ENCODE measurements at places on chromosomes 12 and 14.

DNA sequence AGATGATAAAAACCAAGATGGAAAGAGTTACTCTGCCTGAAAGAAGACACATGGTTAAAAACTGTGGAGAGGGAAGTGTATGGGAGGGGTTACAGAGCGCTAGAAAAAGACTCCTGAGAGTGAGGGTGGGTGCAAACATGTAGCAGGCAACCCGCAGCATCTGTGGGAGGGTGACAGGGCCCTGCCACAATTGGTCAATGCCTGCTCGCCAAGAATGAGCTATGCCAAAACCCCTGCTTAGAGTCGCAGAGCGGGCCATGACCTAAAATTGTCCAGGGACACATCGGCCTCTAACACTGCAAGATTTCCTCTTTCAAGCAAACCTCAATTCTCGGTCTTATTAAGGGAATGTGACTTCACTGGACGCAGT lies 700 bp downstream of the PRKAG1 start:
- no peak for DNase-seq

- DNase-seq: no peak
Observed at GRCh38 chr14:62667421-62667914, 377.8 kb downstream of the KCNH5 start.

GRCh38 chr12:25401547-25402345 lies 151.0 kb upstream of the KRAS start:
- no peak for DNase-seq

DNA sequence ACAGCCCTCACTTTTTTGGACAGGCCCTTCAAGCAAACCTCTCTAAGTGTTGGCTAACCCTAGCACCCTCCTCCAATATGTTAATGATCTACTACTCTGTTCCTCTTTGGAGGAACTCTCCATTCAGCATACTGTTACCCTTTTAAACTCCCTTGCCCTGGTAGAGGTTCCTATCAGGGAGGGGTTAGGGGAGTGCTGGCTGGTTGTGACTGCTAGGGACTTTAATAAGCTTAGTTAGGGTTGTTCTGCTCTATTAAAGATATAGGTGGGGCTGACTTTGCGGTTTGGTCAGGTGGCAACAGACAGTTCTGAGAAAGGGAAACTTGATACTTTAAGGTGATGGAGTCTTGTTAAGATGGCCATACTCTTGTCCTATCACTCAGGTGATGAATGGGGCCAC lies 301.5 kb upstream of the FBXO33 start:
- no peak for DNase-seq

DNA sequence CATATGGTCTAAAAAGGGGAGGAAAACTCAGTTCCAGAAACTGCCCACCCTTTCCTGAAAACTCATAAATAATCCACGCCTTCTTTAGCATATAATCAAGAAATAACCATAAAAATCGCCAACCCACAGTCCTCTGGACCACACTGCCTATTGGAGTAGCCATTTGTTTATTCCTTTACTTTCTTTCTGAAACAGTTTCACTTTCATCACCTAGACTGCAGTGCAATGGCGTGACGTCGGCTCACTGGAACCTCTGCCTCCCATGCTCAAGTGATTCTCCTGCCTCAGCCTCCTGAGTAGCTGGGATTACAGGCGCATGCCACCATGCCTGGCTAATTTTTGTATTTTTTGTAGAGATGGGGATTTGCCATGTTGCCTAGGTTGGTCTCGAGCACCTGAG lies 44.2 kb downstream of the CLMN start:
- DNase-seq: no peak

DNA sequence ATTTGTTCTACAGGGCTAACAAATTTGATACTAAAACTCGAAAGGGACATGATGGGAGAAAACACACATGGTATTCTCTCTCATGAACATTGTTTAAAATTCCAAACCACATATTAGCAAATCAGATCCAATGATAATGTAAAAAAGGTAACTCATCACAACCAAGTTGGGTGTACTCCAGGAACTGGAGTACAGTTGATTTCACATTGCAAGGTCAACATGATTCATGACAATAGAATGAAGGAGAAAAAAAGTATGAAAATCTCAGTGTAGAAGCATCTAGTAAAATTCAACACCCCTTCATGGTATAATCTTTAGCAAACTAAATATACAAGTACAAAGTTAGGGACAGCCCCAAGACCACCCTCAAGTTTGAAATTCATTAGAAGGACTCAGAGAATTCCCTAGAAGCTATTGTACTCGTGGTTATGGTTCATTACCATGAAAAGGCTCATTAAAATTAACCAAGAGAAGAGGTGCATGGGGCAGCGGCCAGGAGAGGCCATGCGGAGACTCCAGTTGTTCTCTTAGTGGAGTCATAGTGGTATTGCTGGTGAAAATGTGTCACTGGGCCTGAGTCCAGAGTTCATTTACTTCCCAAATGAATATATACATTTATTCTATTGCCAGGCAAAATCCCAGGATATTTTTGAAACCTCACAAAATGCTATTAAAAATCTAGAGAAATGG lies 3.1 kb upstream of the CDCA4 start:
- DNase-seq: no peak

DNA sequence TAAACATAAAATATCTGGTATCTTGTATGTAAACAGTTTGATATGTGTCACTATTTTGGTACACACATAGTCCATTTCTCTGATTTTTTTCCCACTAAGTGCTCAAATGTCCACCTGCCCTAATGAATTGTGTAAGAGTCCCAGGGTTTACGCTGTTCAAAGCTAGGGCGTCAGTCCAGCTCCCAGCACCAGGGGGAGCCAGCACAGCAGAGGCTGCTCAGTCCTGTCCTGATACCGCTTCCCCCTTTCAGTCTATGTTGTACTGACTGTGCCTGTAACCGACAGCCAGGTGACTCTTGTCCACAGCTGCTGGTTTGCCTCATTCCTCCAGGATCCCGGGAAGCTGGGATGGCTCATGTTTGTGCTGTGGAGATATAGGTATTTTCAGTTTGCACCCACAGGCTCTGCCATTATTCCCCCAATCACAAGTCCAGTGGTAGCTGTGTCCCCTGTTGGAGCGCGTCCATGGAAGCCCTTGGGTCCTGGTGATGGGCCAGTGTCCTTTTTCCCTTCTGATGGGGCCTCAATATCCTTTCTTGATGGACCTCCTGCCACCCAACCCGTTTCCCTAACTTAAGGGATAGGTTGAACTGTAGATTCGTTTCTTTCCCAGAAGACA lies 242.0 kb downstream of the NEDD1 start:
- peak; percentile 56 for DNase-seq

DNA sequence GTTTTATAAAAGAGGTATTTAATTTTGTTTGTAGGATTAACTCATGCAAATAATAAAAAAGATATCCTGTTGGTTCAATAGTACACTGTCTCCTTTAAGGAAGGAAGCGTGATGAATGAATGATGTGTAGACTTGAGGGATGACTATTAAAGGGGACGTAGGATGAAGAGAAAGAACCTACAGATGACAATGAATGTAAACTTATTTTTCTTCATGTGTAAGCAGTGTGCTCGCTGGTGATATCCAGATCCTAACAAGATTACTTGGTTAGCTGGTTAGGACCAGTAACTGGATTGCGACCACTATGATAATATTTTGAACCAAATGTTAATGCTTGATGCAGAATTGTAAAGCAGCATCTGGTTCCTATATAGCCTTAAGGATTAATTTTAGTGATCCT lies 2.6 kb downstream of the ARF6 start:
- no peak for DNase-seq

DNA sequence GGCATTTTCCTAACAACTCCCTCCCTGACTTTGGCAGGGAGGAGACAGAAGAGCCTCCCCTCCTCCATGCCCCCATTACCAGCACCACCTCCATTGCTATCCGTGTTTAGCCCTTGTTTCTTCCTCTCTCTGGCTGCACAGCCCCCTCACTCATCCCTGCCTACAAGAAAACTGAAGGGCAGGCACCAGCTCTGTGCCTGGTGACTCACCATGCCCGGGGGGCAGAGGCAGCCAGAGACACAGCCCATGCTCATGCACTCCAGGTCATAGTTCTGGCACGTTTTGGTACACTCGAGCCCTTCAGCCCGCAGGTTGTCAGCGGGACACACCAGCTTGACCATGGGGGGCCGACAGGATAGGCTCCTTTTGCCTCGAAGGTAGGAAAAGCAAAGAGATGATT lies 80.4 kb downstream of the VWF start:
- no peak for DNase-seq
